ENCODE measurements at places on chromosomes 2 and 18.

DNA sequence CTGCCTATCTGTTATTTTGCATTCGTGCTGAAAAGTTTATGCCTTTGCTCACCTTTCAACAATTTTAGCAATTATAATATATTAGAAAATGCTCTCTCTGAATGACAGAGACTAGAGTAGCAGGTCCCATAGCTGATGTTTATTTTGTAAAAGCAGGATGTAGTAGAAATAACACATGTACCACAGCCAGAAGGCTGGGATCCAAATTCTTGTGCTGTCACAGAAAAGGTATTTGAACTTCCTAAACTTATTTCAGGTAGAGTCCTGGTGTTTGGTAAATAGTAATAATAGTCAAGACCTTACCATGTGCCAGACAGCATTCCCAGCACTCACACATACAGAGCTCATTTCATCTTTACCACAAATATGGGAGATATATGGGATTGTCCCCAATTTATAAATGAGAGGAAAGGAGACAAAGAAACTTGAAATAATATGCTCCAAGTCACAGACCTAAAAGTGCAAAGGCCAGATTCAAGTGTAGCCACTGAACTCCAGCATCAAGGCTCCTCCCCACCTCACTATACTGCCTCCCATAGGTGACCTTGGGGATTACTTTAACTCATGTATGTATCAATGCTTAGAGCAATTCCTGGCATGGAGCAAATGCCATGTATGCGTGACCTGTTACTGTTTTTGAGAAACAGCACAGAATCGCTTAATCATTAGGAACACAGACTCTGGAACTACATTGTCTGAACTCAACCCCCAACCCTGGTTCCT is 284.7 kb upstream of the RAB12 start:
- DNase-seq, result no peak

DNA sequence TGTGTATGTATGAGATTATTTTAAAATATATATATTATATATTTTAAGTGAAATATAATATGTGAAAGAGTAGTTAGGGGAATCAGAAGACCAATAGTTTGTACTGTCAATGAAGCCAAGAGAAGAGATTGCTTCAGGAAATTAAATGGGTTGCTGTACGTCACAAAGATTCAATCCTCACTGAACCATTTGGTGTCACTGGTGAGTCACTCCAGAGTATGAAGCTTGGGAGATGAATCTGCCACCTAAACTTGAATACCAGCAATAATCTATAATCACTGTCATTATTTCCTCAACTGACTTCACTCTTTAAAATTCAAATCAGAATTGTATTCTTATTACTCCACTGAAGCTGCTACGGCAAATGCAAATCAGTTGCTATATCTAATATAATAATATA is 41.9 kb upstream of the SCN9A start:
- no peak for DNase-seq

DNA sequence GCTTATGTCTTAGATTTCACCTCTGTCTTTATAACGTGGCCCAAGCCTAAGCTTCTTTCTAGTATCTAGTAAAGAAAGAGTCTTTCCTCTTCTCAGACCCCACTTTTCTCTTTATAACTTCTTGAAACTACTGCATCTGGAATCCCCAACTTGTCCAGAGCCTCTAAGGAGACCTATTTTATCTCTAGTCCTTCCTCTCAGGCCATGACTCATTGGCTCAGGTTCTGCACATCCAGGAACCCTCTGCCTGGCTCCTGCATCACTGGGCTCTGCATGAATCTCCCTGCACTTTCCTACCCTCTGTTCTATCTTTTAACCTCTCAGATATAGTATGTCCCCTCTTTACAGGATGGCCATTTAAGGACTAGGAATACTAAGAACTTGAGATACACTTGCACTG is 124.7 kb downstream of the DNAH6 start:
- DNase-seq, result no peak

DNA sequence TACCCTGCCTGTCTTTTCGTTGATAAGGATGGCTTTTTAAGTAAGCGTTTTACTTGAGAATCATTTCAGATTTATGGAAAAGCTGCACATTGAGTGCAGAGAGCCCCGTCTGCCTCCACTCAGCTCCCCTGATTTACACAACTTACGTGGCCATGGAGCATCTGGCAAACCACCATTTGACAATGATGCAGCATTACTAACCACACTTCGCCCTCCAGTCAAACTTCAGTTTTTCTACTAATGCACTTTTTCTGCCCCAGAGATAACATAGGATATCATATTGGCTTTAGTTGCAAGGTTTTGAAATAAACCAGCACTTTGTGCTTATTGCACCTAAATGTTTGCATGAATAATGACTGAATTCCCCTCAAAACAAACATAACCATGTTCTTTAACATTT is 165.1 kb upstream of the TPO start:
- no peak for DNase-seq

GRCh38 chr18:49476664-49477411 is 10.2 kb downstream of the C18orf32 start:
- peak; percentile 67 for DNase-seq

Data from AG09319 (cell line).